Iris pigment epithelial cell (primary cell): ENCODE measurements at places on chromosomes 11 and 22.

DNA sequence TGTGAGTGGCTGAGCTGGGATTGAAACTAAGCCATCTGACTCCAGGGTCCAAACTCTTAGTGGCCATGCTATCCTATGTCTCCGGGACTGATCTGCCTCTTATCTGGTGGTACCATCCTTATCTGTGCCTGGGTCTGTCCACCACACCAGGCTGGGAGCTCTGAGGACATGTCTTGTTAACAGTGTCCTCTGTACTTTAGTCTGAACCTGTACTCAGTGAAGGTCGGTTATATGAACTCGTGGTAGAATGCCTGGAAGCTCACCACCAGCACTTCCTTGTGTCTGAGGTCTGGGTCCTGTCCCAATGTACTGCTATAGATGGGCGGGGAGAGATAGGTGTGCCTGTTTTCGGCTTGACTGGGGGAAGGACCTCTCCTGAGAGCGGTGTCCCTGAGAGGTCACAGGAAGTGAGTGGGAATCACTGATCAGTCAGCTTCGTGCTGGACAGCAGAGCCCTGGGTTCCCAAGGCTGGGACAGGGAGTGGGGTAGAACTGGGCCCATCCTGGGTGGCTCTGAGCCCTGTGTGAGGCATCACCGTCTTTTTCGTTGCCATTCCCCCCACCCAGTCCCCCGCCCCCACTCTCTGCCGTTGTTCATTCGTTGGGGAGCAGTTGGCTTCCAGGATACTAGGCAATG, 8.9 kb downstream of the MYO7A start:
- DNase-seq, result no peak

DNA sequence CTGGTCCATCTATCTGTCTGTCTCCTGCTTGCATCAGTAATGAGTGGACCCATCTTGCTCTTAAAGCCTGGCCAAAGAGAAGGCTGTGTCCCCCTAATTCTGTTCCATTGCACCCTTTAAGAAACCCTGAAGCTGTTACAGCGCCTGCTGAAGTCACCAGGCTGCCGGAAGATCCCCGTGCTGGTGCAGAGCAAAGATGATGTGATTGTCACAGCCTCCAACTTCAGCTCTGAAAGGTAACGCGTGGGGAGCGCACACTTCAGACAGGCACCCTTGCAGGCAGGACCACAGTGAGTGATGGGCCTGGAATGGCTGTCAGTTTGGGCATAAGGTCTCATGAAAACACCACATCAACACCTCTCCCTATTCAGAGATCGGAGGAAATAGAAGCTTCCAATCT, 18.4 kb downstream of the GTPBP1 start:
- DNase-seq, result no peak

DNA sequence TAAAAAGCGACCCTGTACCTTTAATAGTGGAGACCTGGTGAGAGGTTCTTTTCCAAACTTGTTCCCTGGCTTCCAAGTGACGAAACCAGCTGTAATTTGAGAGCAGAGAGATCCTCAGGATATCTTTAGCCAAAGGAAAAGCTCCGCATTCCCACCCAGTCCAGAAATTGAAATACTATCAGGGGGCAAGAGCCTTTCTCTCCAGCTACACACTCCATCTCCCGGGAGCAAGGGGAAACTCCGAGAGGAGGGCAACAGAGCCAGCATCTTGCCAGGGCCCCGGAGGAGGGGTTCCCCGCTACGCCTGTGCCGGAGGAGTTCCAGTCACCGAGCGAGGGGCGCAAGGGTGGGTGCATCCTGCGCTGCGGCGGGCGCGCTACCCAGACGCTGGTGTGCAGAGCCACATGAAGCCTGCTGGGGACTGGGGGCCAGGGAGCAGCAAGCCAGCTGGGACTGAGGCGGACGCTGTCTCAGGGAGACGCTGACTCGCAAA, at the start of gene FIBIN:
Gene FIBIN, plus strand, starts transcription at position 148 of the 493 bp plus-strand sequence. CDS start 415 bp downstream, outside the sequence.
- DNase-seq, result peak; percentile 90

GRCh38 chr22:33382436-33382835, 324.3 kb upstream of the SYN3 start:
- DNase-seq, result no peak

- no peak for DNase-seq
These were observed 55.6 kb downstream of the TCF20 start for GRCh38 chr22:42214633-42215415.

- no peak for DNase-seq
These were observed 12.4 kb downstream of the TRIM6 start for GRCh38 chr11:5608808-5609207.

DNA sequence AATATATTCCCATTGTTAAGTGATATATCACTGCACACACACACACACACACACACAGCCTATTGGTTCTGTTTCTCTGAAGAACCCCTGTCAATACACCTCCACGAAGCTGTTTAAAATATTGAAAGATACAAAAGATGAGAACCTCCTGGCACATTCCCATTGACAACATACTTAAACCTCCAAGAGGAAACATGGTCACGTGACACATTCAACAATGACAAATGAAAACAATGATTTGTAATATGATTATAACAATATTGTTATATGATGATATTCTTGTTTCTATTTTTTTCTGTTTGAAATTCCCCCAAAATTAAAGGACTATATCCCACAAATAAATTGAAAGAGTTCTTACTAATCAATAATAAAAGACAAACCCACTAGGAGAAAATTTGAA, 1344.9 kb downstream of the BRD1 start:
- DNase-seq, result no peak

GRCh38 chr22:45169591-45170466, 6.1 kb downstream of the NUP50 start:
- peak; percentile 53 for DNase-seq

DNA sequence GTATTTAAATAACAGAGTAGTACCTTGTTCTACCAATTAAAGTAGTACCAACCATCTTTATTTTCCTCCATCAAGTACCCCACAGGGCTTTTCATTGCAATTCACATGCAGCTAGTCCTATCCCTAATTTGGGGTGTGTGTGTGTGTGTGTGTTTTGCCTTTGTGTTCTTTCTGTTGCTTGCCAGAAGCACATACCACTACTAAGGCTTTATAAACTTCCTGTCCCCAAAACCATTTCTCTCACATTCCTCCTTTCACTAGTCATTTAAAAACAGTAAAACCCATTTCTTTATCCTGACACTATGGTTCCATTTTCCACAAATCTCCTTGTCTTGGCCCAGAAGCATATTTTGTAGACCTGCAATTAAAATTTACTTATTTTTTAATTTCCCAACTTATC, 54.6 kb downstream of the SLC36A4 start:
- DNase-seq, result peak; percentile 71

- DNase-seq, result no peak
These were observed 42.6 kb upstream of the IGSF9B start for GRCh38 chr11:133999355-133999754.
